ENCODE measurements at places on chromosomes 12 and 14.

- DNase-seq: no peak
Measured at GRCh38 chr12:26088998-26089397, 35.8 kb downstream of the BHLHE41 start.

- no peak for DNase-seq
Measured at GRCh38 chr14:36524874-36525745, 5.1 kb upstream of the NKX2-1 start.

GRCh38 chr12:93664573-93665138, 12.5 kb upstream of the CRADD start:
- DNase-seq: no peak

GRCh38 chr14:100030452-100031153, 34.6 kb upstream of the EVL start:
- no peak for DNase-seq

DNA sequence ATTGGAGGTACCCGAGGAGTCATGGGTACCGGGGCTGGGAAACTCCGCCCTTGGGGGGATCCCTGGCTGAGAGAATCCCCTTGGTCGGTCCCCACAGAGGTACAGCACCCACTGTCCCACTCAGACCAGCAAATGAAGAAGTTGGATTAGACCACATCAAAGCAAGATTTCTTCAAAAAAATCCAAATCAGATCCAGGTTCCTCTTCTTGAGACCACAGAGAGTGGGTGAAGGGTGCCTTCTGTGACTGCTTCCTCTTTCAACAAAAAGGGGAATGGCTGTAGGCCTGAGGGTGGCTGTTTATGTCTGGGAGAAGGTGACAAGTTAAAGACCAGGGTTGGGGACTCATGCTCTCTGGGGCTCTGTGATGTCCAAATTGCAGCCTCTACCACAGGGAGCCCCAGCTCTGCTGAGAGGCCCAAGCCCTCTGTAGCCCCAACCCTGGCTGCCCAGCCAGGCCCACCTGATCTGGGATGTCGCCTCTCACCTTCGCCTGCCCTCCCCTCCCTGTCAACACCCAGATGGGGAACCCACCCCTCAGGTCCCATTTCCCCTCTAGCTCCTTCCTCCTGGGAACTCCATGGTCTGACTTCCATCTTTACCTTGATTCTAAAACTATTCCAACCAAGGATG, 50.9 kb downstream of the ZFP36L1 start:
- no peak for DNase-seq

- no peak for DNase-seq
Measured at GRCh38 chr12:4302881-4303280, 18.1 kb upstream of the TIGAR start.

GRCh38 chr14:66043921-66044320, 442.2 kb upstream of the CCDC196 start:
- DNase-seq: no peak

GRCh38 chr14:29453045-29453444, 474.6 kb downstream of the PRKD1 start:
- DNase-seq: no peak

DNA sequence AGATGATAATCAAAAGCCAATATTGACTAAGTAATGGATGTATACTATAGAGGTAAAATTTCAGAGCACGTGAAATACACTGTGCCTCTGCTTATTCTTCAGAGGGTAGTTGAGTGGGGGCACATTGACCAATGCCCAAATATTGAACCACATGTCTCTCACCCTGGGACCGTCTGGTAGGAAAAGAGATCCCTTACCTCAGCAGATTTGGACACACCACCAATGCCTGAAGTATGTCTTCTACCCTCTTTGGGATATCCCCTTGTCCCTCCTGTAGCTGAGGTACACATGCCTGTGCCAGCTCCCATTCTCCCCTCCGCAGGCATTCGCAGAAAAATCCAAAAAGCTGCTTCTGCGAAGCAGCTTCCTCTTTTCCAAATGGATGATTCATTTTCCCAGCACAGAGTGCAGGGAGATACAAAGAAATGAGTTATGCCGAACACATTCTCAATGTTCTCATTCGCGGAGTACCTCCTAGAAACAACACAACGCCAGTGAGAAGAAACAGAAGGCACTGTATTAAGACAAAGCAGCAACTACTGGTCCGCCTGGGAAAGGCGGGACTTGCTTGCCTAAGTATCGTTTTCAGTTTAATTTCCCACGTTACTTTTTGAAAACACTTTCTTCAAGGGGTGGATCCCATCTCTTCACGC, 691 bp downstream of the ZFYVE26 start:
- no peak for DNase-seq

- no peak for DNase-seq
Measured at GRCh38 chr12:2138871-2139308, 86.1 kb downstream of the CACNA1C start.

DNA sequence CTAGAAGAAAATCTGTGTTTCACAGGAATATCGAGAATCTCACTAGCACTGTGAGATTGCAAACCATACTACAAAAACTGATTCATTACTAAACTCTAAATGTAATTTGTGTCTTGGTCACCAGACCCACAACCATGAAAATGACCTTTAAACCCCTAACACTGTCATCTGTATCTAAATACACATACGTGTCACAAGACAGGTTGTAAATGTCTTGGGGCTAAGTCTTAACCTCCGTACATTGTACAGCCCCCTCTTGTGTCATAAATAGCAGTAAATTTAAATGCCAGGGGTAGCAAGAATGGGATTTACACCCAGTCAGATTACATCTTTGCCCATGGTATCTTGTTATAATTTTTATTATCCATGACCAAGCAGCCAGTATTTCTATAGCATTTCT, 117.3 kb downstream of the GPR135 start:
- no peak for DNase-seq

DNA sequence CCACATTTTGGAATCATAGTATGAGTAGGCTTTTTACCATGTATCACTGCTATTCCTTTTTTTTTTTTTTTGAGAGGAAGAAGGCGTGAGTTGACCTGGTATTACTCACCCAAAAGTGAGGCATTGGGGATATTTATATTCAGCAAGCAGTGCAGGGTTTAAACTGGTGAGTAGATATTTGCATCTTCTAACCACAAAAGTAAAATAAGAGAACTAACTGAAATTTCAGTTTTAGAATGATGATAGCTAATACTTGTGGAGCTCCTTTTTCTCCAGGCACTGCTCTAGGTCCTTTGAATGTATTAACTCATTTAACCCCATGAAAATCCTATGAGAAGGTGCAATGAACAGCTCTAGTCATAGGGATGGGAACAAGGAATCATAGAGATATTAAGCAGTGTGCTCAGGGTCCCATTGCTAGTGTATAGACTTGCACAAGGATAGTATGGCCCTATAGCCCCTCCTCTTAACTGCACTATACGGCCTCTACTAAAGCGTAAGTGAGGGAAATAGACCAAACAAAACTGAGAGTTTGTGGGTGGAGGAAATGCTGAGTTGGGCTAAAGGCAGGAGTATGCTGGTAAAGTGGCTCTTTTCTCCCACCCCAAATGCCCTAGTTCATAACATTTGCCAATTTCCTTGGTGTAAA, 104.3 kb upstream of the MAX start:
- DNase-seq: no peak

- no peak for DNase-seq
Measured at GRCh38 chr14:64253672-64254071, 40.5 kb downstream of the ESR2 start.

- peak; percentile 20 for DNase-seq
Measured at GRCh38 chr12:68175557-68176061, 16.1 kb upstream of the IFNG start.

DNA sequence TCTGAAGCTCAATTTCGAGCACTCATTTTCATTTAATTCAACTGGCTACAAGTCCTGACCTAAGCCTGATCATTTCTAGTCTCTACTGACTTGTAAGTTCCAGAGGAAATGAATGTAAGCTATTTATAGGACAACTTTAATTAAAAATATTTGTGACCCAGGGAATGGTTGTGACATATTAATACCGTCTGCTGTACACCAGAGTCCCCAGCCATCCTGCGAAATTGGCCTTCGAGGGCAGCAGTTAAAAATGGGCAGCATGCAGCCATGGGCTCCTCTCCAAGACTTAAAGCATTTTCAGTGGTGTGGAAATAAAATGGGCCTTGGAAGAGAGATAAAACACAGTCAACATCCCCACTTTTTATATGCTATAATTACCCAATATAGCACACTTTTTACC, 30.7 kb upstream of the OVCH1 start:
- no peak for DNase-seq

DNA sequence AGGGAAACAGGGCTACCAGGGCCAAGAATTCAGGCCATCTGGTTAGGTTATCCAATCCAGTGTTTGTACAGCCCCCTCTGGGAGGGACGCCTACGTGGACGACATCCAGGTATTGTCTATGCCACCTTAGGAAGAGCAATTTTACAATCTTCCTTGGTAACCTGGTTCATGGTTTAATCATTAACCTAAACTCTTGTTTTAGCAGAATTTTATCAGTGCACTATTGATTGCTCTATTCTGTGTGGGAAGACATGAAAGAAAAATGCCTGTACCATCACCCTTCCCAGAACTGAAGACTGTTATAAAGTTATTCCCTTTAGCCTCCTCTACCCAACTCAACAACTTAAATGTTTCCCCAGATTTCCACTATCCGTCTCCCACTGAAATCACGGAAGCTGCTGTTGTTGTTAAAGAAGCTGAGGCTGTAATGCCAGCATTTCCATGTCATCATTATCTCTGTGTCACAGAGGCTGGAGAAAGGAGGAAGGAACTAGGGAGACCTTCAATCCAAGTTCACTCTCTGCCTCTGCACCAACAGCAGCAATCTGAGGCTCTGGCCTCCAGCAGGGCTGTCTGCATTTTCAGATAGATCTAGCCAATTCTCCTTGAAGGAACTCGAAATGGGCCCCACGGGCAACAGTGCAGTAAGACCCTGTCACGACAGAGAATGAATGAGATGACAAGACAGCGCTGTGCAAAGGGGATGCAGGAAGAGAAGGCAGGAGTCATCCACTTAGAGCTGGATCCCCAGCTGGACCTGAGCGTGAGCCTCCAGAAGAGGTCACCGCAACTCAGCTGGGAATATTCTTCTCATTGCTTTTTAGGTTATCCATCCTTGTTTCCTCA, 183.4 kb upstream of the GZMB start:
- DNase-seq: no peak
